Fibroblast of lung (primary cell): ENCODE measurements at places on chromosomes 6 and 20.
A peak's percentile ranks its signal among the peaks of the same experiment; 100 is the strongest.

- peak; percentile 82 for DNase-seq
Observed at GRCh38 chr6:75272145-75272840, 12.3 kb downstream of the TMEM30A start.

GRCh38 chr6:136251394-136251793 lies 1.3 kb upstream of the MTFR2 start:
- no peak for DNase-seq

- no peak for DNase-seq
Observed at GRCh38 chr20:36281785-36282380, 24.3 kb upstream of the DLGAP4 start.

GRCh38 chr6:116772450-116772849 lies 6.9 kb upstream of the FAM162B start:
- DNase-seq = no peak

DNA sequence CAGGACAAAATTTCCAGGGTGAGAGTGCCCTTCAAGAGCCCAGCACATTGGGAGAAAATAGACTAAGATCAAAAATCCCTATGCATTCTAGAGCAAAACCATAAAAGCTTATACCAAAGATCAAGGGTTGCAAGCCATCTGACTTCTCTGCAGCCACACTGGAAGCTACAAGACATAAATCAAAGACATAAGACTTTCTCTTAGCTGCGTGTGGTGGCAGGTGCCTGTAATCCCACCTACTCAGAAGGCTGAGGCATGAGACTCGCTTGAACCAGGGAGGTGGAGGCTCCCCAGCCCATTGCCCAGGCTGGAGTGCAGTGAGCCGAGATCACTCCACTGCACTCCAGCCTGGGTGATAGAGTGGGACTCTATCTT lies 91.9 kb upstream of the NXT1 start:
- no peak for DNase-seq

GRCh38 chr6:2909718-2910117 lies 6.6 kb upstream of the SERPINB9 start:
- peak; percentile 24 for DNase-seq

DNA sequence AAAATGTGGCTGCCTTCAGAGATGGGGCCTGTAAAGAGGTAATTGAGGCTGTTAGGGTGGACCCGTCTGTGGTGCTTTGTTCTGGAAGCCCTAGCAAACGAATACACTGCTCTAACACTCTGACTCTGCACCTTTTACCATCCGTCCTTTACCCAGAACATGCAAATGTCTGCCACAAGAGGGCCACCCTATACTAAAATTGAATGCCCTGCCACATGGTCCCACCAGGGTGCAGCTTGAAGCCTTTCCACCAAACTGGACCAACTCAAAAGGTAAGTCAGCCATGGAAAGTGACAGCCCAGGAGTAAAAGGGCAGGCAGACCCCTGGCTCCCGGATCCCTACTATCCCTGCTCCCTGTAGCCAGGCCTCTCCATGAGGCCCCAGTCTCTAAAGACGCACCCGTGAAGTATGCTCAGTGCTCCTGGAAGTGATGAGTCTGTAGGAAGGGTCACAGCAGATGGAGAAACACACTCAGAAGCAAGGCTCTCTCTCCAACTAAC lies 5.8 kb upstream of the BFSP1 start:
- DNase-seq = peak; percentile 84

- peak; percentile 92 for DNase-seq
Observed at GRCh38 chr20:8693709-8694108, 375.2 kb upstream of the PLCB4 start.

- DNase-seq = no peak
Observed at GRCh38 chr20:20463933-20464374, 96.0 kb downstream of the INSM1 start.

- no peak for DNase-seq
Observed at GRCh38 chr6:116444092-116444491, 17.1 kb upstream of the CALHM6 start.

DNA sequence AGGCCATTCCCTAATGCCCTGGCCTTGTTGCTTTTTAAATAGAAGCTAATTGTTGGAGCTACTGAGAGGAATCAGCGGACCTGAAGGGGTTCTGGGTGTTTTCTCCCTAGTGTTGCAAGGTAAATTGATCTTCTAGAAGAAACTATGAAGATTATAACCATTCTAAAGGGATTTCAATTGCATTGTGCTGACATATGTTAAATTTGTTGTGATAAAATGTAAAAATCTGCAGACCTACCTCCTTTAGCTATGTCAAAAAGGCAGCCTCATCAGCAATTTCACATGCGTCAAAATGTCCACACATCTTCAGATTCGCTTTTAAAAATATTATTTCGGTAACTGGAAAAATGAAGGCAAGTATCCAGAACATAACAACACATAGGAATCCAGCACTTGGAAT lies 44.4 kb downstream of the IYD start:
- no peak for DNase-seq

DNA sequence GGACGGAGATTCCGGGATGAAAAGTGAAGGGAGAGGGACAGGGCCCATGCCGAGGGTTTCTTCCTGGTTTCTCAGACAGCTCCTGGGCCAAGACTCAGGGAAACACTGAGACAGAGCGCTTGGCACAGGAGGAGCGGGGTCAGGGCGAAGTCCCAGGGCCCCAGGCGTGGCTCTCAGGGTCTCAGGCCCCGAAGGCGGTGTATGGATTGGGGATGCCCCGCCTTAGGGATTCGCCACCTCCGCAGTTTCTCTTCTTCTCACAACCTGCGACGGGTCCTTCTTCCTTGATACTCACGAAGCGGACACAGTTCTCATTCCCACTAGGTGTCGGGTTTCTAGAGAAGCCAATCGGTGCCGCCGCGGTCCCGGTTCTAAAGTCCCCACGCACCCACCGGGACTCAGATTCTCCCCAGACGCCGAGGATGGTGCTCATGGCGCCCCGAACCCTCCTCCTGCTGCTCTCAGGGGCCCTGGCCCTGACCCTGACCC lies 55.0 kb upstream of the HLA-A start:
- DNase-seq = peak; percentile 13

GRCh38 chr20:48283470-48284110 lies 498.3 kb upstream of the SULF2 start:
- peak; percentile 99 for DNase-seq

DNA sequence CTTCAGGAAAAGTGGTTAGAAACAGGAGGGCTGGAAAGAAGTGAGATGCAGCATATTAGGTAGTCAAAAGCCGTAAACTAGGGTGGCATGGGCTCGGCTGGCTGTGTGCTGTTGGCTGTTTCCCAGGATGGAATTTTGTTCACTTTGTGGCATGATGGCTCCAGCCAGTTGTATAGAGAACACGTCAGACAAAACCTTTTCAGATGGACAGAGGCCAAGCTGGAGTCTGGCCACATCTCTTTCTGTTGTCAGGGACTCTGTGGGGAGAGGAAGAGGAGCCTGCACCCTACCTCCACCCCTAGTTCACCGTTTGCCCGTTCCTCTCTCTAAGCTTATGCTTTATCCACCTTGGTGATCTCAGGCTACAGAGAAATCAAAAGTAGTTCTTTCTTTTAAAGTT lies 22.0 kb downstream of the C6orf89 start:
- DNase-seq = peak; percentile 80

DNA sequence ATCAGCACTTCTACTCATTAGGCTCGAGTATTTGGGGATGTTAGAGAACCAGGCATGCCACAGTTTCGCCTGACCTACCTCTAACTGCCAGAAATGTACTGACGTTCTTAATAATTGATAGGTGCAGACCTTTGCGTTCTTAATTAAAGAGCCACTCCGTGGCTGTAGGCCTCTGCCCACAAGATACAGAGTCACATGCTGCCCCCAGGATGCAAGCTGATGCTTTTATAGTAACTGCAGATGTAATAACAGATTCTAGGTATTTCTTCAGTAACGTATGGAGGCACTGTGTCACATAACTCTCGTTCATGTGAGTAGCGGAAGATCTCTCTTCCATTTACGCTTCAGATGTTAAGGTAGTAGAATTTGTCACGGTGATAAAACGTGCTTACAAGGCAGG lies 113.2 kb downstream of the RPP40 start:
- no peak for DNase-seq

- peak; percentile 8 for DNase-seq
Observed at GRCh38 chr6:101114703-101115102, 233.6 kb upstream of the ASCC3 start.

GRCh38 chr6:151551223-151551857 lies 57.5 kb downstream of the CCDC170 start:
- DNase-seq = no peak

DNA sequence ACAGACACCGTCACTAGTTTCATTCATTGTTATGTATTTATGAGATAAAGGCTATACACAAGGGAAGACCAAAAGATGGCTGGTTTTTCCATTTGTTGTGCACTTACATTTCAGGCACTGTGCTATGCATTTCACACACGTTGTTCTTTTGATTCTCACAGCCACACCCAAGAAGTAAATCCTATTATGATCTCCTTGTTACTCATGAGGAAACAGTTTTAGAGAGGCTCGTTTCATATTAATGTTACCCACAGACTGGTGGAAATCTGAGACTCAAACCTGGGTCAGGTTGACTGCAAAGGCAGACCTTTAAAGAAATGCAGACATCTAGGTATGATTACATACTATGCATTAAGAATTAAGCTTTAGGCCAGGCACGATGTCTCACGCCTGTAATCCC lies 34.9 kb downstream of the SHLD1 start:
- no peak for DNase-seq

DNA sequence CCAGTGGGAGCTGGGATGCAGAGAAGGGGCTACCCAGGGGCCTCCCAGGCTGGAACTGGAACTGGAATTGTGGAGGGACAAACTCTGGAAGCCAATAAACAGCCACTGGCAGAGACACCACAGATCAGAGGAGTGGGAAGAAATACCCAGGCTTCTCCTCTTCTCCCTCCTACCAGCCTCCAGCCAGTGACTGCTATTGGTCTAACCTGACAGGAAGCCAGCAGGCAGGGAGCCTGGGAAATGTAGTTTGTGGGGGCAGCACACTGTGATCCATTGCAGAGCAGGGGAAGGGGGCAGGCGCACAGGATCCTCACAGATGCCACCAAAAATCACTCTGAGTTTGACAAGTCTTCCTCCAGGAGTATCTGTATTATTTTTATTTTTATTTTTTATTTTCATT lies 12.1 kb upstream of the MLN start:
- peak; percentile 11 for DNase-seq

DNA sequence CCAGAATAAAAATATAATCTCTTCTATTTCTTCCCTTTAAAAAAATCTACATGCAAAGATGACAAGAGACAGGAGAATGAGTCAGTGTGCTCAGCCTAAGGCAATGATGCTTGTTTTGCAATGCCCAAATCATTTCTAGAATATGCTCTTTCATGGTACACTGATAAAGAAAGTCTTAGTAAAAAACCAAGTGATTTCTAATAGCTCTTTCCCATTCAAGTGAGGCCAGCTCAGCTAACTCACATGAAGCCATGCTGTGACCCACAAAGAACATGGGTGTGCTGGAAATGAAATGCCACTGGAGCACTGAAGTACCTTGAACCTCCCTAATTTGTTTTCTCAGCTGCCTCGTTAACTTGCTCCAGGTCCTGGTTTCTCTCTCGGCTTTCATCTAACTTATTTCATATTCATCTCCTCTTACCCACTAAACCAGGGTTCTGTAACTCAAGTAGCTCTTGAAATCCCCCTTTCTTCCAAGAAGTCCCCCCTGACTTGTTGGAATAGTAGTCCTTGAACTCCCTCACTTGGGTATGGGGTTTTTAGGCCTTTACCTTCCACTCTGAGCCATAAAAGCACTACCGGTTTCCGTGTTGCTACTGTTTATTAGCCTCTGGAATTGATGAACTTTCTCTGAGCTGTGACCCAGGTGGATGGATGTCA lies 92.7 kb downstream of the IRF4 start:
- DNase-seq = no peak

- DNase-seq = no peak
Observed at GRCh38 chr20:53493311-53493857, 100.3 kb downstream of the ZNF217 start.

DNA sequence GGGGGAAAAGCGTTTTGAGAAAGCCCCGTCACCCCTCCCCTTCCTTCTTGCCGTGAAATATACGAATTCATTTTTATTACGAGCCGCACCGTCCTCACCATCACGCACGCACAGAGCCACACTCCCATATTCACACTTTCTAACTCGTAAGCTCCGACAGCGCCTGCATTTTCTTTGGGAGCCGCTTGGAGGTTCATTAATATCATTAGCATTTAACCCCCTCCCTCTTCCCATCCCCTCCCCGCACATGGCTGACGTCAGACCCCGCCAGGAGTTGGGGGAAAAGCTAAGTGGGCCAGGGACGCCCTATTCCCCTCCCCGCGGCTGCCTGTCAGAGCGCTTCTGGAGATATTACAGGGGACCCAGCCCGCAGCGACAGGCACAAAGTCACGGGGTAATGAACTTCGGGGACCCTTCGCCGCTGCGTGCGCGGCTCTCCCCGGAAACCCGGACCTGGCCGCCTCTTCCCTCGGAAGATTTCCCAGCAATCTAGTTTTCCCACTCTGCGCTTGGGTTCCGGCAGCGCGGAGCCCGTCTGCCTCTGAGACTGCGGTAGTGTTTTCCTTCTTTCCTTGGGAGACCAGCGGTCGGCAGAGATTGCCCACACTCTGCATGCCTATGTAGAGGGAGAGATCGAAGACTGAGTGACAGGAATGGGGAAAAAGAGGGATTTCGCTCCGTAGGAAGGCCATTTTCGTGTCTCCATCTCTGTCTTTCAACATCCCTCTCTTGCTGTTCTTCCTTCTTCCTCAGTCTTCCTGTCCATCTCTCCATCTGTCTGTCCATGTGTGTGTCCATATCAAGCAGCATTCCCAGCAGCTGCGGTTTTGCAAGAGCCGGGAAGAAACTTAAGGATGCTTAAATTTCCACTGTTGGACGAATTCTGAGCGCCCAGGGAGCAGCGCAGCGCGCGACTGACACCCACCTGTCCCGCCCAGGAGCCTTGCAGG lies at the start of gene NR2E1:
Gene NR2E1 (plus strand): TSS at position 309 of the 950 bp plus-strand sequence. CDS start 744 bp downstream, outside the sequence.
- DNase-seq = peak; percentile 14

DNA sequence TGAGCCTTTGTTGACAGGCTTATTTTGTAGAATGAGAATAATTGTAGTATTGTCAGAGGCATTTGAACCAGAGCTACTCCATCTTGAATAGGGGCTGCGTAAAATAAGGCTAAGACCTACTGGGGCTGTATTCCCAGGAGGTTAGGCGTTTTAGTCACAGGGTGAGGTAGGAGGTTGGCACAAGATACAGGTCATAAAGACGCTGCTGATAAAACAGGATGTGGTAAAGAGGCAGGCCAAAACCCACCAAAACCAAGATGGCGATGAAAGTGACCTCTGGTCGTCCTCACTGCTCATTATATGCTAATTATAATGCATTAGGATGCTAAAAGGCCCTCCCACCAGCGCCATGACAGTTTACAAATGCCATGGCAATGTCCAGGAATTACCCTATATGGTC lies 82.7 kb downstream of the PFDN4 start:
- no peak for DNase-seq

- no peak for DNase-seq
Observed at GRCh38 chr6:111777357-111777756, 95.9 kb downstream of the FYN start.

DNA sequence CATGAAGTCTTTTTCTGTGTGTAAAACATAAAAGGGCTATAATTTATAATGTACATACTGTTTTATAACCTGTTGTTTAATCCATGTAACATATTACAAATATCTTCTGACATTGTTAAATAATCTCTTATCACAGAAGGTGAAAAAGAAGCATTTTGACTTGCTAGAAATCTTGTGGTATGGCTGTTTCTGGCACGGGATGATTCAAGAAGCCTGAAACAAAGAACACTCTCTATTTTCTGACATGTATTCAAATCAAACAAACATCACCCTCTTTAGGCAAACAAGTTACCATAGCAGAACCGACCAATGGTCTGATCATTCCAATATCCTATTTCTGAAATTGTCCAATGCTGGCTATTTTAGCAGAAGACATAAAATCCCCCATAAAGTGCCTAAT lies 55.4 kb downstream of the HS3ST5 start:
- no peak for DNase-seq

- peak; percentile 20 for DNase-seq
Observed at GRCh38 chr20:21490105-21490504, 23.8 kb downstream of the NKX2-2 start.
